ENCODE measurements at places on chromosomes 11 and 22.

DNA sequence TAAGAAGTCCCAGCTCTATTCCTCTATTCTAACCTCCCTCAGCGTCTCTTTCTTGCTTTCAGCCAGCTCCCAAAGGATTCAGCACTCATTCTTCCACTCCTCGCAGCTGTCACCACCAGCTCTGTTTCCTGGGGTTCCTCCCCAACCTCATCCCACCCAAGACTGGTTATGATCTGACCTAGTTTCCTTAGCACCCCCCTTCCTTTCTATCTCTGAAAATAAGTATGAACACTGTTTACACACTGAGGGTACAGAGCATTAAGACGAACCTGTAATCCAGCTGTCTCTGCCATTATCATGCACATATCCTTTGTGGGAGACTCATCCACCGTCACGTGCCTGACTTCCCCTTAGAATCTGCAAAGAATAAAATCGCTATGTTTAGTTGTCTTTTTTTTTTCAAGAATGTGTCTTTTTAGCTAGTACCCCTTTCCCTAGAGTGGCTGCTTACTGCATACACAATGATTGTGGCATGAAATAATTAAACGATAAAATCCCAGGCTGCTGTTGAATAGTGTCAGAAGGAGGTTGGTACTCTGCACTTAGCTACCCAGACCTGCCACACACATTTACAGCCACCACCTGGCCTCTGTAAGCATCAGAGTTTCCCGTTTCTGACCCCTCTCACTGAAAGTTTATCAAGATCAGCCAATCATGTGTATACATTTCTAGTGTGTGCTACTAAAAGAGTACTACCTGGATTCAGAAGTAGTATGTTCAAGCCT is 26.9 kb upstream of the CSTF3 start:
- no peak for DNase-seq

GRCh38 chr22:36760786-36761185 is 15.1 kb downstream of the IFT27 start:
- DNase-seq: no peak

DNA sequence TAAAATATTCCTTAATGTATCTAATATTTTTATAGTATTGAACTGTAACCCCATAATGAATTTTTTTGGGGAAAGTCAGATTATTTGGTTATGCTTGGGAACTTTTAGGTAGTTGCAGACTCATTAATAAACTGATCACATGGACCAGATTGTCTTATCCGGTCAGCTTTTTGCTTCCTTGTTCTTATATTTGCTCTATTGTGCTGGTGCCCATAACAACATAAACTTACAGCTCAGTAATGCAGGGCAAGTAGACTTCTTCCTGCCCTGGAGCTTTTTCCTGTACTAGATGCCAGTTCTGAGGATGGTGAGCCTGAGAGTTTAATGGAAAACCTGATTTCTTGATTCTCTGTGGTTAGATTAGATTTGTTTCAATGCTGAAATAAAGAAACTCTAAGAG is 53.2 kb downstream of the MTMR3 start:
- DNase-seq: no peak

DNA sequence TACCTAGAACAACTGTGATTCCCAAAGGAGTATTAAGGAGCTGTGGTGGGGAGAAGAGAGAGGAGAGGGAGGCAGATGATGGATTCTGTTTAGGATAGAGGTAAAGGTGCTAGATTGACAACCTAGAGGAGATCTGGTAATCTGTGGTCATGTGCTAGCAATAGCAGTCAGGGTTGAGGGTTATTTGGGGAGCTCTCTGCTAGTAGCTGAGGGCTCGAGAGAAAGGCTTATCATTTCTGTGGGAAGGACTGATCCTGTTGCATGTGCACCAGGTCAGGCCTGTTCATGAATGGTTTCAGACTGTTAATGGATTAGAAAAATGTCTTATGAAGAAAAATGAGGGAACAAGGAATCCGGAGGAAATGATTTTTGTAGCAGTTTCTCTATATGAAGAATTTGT is 63.2 kb downstream of the MTMR3 start:
- no peak for DNase-seq

DNA sequence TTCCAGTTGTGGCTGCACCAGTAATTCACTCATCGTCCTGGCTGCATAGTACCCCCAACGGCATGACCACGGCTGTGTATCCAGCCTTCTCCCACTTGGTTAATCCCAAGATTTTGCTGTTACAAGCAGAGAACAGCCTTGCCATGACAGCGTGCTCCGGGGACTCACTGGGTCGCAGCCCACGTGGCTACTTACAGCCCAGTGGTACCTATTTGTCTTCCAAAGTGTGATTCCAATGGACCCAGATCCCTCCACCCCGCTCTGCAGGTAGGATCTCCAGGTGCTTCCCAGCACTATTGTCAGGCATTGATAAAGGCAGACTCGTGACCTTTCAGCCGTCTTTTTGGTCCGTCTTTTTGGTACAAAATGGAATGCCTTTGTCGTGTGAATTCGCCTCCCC is 119.0 kb upstream of the FGF3 start:
- no peak for DNase-seq

DNA sequence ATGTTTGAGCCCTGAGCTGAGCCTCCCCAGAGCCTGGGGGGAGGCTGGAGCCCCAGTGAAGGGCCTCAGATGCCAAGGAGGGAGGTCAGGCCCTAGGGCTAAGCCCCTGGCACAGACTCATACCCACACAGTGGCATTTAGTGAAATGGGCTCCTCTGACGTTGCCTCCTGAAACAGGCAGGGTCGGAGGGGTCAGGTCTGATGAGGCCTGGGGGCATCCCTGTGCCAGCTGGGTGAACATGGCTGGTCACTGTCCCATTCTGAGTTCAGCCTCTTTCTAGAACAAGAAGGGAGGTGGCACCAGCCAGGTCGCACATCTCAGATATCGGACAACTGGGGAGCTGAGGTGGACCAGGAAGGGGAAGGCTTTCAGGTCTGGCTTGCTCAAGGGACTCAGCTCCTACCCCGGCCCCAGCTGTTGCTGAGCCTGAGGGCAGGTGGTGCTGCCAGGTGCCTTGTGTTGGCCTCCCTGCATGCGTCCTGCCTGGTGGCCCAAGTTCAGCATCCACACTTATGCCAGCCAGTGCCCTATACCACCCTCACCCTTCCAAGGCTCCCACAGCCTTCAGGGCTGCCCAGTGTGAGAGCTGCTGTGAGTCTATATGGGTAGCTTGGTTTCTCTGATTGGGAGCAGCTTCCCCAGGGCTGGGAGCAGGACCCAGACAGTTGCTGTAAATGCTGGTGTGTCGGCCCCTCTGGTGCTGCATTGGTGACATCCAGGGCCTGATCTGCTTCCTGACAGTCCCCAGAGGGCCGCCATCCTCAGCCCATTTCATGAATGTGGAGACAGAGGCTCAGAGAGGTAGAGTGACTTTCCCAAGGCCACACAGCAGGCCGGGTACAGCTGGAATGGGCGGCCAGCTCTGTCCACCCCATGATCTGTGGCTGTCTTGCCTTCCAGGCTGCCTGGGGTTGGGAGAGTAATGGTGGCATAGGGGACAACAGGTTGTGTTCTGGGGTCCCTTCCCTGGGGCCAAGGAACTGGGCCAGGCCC is 32.8 kb upstream of the PPARA start:
- DNase-seq: no peak

- no peak for DNase-seq
Observed at GRCh38 chr11:44733877-44734276, 7.1 kb downstream of the TSPAN18 start.

- DNase-seq: no peak
Observed at GRCh38 chr11:61951484-61952135, 1.5 kb downstream of the BEST1 start.

- DNase-seq: peak; percentile 24
Observed at GRCh38 chr11:130246738-130247137, 68.0 kb downstream of the ZBTB44 start.

DNA sequence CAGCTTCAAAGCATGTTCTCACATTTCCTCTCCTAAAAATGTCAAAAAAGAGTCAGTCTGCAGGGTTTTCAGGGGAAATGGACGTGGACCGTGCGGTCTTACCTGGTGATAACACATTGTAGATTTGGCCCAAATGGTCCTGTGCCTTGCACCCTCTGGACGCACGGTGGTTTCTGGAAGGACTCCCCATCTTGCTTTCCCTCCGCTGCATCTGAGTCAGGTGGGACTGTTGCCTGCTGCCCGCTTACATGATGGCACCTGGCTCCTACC is 1290.1 kb downstream of the TBC1D22A start:
- DNase-seq: no peak

DNA sequence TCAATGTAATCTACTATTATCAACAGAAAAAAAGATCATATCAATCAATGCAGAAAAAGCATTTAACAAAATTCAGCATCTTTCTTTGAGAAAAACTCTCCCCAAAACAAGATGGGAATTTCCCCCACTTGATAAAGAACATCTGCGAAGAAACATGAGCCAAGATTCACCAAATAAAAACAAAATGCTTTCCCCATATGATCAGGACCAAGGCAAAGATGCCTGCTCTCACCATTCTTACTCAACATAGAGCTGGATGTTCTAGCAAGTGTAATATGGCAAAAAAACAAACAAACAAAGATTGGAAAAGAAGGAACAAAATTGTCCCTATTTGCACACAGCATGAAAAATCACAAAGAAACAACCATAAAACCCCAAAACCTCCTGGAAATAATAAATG is 23.4 kb downstream of the SHANK2 start:
- DNase-seq: no peak

- no peak for DNase-seq
Observed at GRCh38 chr11:63761188-63761587, 7.4 kb downstream of the ZFTA start.

GRCh38 chr22:27992294-27993165 is 73.5 kb upstream of the PITPNB start:
- no peak for DNase-seq

- DNase-seq: no peak
Observed at GRCh38 chr22:46079861-46080821, 70.2 kb upstream of the PPARA start.

- no peak for DNase-seq
Observed at GRCh38 chr22:24695060-24695459, 79.5 kb downstream of the PIWIL3 start.

GRCh38 chr11:75100314-75100713 is 3.6 kb upstream of the OR2AT4 start:
- DNase-seq: peak; percentile 10

DNA sequence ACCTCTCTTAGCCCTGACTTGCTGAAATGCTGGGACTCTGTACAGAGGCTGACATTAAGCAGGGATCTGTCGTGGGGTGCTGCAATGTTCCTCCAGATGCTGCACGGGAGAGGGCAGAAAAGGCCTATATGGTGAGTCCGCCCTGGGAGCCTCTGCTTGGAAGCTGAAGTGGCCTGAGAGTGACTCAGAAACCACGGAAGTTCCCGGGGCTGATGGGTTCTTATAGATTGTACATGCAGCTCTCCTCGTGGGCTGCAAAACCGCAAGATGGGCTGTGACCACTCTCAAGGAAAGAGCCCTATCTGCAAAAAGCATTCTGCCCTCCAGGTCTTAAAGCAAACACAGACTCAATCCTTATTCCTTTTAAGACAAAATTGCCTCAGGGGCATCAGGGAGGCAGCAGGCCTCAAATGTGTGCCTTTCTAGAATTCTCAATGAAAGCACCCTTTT is 5.8 kb upstream of the SLC43A3 start:
- DNase-seq: peak; percentile 61

GRCh38 chr11:118283756-118284350 is 19.8 kb upstream of the MPZL2 start:
- DNase-seq: no peak

DNA sequence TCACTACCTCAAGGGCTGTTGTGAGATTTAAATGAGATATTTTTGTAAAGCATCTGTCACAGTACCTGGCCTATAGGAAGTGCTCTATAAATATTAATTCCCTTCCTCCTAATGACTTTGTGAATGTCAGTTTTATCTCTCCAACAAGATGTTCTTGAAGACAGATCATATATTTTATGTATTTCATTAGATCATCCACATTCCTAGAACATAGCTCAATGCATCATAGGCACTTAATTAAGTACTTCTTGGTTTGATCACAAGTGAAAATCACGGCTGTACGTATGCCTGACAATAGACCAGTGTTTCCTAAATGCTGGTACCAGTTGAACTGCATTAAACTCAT is 49.9 kb downstream of the RAB30 start:
- DNase-seq: no peak

GRCh38 chr22:47057916-47058585 is 295.6 kb downstream of the TBC1D22A start:
- no peak for DNase-seq

DNA sequence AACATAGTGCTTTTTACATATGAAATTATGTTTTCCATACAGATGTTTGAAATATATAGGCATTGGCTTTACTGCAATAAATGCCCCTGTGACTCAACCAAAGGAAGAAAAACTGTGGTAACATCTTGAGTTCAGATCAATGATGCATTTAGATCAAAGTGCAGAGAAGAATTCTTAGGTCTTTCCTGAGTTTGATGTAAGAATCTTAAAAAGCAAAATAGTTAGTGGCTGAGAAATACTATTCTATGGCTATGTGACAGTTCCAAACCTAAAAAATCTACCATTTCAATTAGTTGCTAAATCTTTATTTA is 93.7 kb downstream of the SOX6 start:
- DNase-seq: no peak

- no peak for DNase-seq
Observed at GRCh38 chr11:128905345-128906184, 14.4 kb downstream of the KCNJ5 start.

DNA sequence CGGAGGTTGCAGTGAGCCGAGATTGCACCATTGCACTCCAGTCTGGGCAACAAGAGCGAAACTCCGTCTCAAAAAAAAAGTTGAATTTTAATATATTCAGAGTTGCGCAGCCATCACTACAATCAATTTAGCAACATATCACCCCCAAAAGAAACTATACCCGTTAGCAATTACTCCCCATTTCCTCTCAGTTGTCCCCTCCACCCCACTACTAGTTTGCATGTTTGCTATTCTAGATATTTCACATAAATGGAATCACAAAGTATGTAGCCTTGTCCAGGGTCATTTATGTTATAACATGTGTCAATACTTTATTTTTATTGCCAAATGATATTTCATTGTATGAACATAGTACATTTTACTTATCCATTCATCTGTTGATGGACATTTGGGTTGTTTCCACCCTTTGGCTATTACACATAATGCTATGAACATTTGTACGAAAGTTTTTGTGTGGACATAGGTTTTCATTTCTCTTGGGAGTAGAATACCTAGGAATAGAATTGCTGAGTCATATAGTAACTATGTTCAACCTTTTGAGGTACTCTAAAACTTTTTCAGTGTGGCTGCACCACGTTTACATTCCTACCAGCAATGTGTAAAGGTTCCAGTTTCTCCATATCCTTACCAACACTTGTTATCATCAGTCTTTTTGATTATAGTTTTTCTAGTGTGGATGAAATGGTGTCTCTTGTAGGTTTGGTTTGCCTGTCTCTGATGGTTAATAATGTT is 2.2 kb downstream of the ZNF143 start:
- no peak for DNase-seq
